ENCODE measurements at places on chromosomes 1 and 21.
A peak's percentile ranks its signal among the peaks of the same experiment; 100 is the strongest.

DNA sequence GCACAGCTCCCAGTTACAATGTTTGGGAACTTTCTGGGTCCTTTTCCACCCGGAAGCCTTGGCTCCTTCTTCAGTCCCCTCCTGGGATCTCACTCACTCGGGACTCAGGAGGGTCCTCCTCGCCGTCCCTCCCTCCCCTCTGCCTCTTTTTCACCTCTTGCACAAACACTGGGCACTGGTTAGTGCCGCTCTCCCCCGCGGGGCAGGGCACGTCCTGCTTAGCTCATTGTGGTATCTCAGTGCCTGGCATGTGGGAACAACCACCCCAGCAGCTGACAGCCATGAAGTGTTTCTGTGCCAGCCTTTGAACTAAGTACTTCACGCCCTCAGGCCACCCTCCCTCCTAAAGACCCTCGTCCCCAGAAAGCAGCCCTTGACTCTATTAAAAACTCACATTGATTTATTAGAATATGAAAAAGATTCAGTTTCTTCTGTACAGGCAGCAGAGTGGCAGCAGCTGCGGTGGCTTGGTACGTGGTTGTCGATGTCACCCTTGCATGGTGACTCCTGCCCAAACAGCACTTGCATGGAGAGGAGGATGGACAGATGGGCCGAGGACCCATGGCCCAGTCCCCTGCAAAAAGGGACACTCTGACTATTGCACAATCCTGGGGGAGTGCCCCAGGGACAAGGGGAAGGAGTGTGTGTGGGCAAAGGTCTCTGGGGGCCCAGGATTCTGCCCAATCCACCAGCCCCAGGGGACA lies 56.3 kb downstream of the SLC9A1 start:
- no peak for DNase-seq

DNA sequence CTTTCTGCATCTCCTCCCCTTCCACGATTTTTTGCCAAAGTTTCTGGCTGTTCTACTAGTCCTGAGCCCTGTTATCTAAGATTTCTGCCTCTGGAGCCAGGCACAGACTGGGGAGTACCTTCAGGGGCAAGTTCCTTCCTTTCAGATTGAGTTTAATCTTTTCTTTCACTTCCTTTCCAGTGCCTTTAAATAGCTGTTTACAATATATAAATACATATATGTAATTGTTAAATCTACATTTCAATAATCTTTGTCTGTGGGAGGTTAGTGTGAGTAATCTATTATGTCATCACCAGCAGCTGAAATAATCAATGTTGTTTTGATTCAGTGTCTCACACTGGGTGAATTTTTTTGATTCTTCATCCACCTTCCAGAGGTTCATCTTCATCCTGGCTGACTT lies 31.8 kb downstream of the DIPK1A start:
- no peak for DNase-seq

GRCh38 chr1:242008826-242009495 lies 10.1 kb upstream of the MAP1LC3C start:
- DNase-seq = no peak

- no peak for DNase-seq
Measured at GRCh38 chr1:200302192-200302920, 107.5 kb downstream of the ZNF281 start.

DNA sequence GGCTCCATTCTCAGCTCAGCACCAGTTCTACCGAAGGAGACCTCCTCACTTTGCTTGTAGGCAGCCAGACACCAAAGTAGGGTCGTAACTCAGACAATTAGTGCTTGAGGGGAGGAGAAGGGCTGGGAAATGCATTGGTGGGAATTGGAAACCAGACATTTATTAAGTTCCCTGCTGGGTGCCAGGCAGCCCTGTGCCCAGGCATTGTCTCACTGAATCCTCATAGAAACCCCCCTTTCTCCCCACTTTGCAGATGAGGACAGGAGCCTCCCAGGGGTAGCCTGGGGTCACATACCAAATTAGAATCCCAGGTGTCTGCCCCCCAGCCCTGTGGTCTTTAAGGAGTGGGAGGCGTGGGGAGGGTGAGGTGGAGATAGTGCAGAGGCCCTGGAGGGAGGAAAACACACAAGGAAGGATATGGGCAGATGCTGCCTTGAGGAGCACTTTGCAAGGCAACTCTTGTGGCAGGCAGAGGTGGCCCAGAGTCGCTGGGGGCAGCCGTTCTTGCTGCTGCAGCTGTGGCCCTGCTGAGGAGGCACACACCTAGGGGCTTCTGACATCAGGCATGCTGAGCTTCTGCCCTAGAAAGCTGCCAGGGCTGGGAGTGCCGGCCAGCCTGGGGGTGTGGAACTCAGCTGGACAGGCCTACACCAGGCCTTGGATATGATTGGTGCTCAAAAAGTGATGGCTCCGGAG lies 29.4 kb downstream of the CDK18 start:
- DNase-seq = no peak

DNA sequence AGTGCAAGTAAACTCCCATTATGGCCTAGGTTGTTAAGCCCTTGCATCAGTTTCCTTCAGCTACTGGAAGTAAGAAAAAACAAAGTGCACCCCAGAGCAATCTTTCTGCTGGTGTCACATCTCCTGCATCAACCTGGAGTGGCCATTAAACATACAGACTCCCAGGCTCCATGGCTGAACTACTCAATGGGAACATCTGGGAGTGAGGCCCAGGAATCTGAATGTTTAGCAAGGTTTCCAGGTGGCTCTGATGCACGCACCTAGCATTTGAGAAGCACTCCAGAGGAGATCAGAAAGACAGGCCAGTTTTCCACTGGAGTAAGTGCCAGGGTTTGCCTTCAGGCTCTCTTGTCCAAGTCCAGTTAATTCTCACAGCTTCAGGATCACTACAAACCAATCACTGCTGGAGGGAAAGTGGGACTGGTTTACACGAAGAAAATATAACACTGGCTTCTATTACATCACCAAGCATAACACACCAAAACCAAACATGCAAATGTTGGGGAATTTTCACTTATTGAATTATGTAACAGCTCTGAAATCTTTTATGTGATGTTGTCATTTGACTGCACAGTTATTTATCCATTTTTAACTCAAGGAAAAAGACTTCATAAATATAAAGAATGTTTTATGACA lies 22.3 kb upstream of the ABCA4 start:
- no peak for DNase-seq

GRCh38 chr1:151964510-151964909 lies 29.1 kb downstream of the S100A10 start:
- no peak for DNase-seq

GRCh38 chr1:188660572-188660971 lies 1817.1 kb downstream of the BRINP3 start:
- DNase-seq = no peak

GRCh38 chr1:108722292-108722691 lies 9.6 kb downstream of the FNDC7 start:
- no peak for DNase-seq

DNA sequence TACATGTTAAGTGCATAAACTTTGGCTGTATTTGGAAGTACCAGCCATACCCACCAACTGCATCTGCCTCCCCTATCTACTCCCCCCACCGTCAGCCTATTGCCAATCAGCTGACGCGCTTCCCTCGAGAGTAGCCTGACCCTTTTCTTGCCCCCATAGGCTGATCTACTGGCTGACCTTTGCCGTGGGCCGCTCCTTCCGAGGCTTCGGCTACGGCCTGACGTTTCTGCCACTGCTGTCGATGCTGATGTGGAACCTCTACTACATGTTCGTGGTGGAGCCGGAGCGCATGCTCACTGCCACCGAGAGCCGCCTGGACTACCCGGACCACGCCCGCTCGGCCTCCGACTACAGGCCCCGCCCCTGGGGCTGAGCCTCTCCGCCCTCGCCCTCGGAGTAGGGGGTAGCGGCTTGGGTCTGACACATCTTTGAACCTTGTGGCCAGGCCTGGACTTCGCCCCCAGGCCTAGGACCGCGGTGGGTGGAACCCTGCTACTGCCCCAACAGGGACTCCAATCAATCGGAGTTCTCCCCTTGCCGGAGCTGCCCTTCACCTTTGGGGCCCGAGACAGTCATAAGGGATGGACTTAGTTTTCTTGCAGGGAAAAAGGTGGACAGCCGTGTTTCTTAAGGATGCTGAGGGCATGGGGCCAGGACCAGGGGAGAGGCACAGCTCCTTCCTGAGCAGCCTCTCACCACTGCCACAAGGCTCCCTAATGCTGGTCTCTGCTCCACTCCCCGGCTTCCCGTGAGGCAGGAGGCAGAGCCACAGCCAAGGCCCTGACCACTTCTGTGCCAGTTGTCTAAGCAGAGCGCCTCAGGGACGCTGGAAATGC lies 4.0 kb downstream of the GLMP start:
- peak; percentile 97 for DNase-seq

- no peak for DNase-seq
Measured at GRCh38 chr1:172425339-172425738, 4.9 kb downstream of the C1orf105 start.

DNA sequence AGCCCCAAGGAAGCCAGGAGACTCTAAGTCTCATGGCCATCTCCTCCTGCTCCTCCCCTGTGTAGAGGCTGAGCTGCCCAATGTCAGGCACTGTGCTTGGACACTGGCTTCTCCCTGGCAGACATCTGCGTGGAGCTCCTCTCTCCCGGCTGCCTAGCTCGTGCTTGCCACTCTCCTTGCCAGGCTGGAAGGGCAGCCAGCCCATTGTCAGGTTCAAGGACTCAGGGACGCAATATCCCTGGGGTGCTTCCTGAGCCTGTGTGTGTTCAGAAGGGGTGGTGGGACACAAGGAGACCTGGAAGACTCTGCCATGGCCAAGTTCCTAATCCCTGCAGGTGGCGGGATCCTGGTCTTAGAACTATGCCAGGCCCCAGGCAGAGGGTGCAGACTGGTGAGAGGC lies 65.4 kb upstream of the PARP1 start:
- DNase-seq = no peak

- DNase-seq = peak; percentile 51
Measured at GRCh38 chr1:179575497-179576314, at the start of gene NPHS2. NPHS2 (minus strand) TSS chr1:179575948; CDS start chr1:179575864, 84 bp downstream.

GRCh38 chr1:175148068-175148467 lies 44.5 kb downstream of the KIAA0040 start:
- no peak for DNase-seq

GRCh38 chr1:234934611-234935033 lies 194.0 kb downstream of the TOMM20 start:
- no peak for DNase-seq

DNA sequence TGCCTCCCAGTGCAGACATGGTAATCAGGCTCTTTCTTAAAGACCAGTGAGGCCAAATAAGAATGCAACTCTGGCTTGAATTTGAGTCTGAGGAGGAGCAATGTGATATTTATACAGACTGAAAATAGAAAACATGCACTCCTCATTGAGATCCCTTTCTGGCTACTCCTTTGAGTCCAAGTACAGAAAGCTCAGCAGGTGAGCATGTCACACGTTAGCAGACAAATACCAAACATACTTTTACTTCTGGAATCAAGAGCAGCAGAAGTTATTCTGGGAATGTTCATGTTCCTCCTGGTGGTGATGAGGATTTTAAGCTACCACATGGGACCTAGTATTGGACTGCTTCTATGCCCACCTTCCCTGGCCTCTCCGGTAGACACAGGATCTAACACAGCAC lies 48.3 kb downstream of the PGBD5 start:
- no peak for DNase-seq

GRCh38 chr1:105909811-105910210 lies 1146.7 kb upstream of the PRMT6 start:
- no peak for DNase-seq

DNA sequence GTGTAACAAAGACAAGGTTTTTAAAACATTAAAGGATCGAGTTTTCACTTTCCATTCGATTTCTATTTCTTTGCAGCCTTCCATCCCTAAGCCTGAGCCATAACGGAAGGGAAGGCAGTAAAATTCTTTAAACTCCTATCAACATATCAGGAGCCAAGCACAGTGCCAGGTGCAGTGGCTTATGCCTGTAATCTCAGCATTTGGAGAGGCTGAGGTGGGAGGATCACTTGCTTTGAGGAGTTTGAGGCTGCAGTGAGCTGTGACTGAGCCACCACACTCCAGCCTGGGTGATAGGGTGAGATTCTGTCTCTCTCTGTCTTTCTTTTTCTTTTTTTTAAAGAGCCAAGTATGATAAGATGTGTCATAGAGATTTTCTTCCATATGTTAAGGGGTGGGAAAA lies 217.5 kb upstream of the GREM2 start:
- DNase-seq = no peak

- DNase-seq = no peak
Measured at GRCh38 chr1:160659566-160659965, 12.7 kb upstream of the SLAMF1 start.

- no peak for DNase-seq
Measured at GRCh38 chr1:162922201-162922600, 61.2 kb upstream of the CCDC190 start.

GRCh38 chr1:166330096-166330495 lies 163.3 kb upstream of the FAM78B start:
- DNase-seq = no peak

Measured in large intestine (tissue), 12 donors.